RCC 7860 (cell line): ENCODE measurements at places on chromosomes 7 and 10.

DNA sequence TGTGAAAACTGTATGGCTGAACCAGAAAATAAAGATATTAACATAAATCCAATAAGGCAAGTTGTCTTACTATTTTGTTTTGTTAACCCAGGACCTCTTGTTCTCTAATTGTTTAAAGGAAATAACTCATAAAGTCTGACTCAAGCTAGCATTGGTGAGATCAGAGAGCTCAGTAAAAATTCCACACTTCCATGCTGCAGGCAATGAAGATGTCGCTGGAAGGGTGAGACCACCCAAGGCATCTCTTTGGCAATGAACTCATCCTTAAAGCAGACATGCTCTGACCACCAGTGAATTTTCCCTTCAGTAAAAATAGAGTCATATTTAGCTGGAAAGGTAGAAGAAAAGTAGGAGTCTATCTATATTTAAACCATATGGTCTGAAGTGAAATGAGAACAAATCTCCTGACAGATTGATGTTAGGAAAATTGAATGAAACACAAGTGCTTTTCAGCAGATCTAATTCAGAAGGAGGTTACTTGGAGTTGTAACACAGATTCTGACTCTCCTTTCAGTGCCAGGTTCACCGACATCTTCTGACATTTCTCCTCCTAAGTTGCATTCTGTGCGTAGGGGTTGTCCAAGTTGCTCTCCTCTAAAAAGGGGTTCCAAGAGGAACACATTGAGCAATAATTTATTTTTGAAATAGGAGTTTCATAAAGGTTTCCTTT lies 32.8 kb upstream of the VIPR2 start:
- DNase-seq: no peak

GRCh38 chr7:45267262-45267661 lies 109.7 kb downstream of the RAMP3 start:
- DNase-seq: no peak

GRCh38 chr7:45225948-45226335 lies 68.4 kb downstream of the RAMP3 start:
- DNase-seq: no peak

GRCh38 chr10:67852761-67853160 lies 14.8 kb upstream of the DNAJC12 start:
- DNase-seq: no peak

GRCh38 chr7:147670759-147671158 lies 919.8 kb upstream of the C7orf33 start:
- no peak for DNase-seq

DNA sequence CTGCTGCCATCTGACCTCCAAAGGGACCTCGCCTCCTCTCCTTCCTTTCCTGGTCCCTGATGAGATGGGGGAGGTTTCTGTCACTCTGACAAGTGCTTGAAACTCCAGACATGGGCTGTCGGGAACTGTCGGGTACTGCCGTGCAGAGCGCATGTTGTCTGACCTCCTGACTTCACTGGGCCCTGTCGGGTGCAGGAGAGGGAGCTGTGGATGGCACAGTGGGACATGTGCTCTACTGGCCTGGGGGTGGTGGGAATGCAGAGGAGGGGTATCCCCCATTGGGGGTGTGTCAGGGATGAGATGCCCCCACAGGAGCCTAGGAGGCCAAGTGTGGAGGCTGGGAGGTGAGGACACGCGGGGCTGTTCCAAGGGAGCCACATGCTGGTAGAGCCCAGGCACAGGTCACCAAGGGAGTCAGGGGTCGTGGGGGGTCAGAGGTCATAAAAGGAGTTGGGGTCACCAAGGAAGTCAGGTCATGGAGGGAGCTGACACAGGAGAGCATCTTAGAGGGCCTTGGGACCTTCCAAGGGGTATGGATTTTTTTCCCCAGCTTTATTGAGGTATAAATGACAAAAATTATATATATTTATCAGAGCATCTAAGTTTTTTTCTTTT lies 30.9 kb downstream of the TMEM120A start:
- DNase-seq: peak; percentile 52

DNA sequence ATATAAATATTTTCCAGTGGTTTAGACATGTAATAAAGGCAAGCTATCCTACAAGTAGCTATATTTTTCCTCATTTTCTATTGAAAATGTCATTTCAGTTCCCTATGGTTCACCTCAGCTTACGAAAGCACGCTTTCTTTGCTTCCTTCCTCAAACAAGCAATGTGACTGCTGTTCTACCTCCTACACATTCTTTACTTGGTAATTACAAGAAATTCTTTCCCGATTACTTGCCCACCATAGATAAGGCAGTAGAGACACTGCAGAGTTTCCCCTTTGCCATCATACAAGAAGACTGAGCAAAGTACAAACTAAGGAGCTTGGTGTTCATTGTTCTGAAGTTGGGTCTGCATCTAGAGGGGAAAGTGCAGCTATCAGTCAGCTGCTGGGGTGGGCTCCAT lies 249.4 kb downstream of the CRPPA start:
- DNase-seq: no peak

DNA sequence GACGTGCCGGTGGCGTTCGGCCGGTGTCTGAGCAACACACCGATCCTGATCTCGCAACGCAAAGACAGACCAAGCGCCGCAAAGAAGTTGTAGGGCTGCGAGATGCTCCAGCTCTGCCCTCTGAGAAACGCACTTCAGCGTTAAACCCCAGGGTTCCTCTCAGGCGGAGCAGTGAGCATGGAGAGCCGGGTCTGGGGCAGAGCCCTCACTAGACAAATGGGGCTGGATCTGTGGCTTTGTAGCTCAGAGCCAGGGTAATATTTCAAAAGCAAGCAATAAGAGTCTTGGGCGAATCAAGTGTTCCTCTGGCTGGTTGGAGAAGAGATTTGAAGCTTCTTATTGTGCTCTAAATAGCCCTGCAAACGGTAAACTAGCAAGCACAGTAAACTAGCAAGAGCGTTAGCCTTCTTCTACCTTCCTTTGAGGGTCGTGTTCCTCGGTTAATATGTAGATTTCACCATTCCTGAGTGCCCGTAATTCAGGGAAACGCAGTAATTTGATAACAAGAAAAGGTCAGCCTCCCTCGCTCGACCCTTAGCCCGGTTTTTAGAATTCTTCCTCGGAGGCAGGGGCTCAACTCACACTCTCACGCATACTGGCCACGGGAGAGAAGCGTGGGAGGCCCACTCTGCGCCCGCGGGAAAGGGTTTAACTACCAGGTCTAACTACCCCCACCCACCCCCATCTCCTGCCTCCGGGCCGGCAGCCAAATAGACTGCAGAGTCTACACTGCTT lies 6.7 kb downstream of the SKAP2 start:
- DNase-seq: peak; percentile 62

DNA sequence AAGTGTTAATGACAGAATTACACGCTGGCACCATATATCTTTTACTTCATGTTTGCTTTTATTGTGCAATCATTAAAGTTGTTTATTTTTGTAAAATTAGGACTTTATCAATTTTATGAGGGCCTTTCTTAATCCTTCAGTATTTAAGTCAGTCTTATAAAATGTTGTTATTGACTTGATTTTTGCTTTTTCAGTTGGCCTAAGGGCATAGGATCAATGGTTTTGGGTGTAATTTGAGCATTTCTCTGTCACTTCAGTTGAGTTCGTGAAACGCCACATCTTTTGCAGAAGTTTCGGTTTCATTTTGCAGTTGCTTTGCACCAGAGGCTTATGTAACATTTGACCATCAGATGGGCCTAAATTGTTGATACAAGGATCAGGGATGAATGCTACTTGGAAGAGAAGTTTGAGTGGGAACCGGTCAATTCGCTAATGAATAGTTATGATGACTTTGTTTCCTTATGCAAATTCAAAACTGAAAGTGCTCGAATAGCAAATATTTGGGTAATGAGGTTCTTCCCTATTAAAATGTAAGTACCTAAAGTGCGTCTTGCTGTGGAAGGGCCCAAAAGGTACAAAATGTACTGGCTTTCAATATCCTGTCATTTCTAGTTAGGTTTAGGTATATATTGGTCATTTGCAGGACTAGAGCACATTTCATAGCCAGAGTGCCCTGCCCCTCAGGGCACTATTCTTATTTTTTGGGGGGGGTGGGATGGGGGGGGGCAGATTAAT lies 340.9 kb downstream of the LRMDA start:
- DNase-seq: no peak

- DNase-seq: no peak
Observed at GRCh38 chr7:135731-136645, 56.4 kb upstream of the FAM20C start.

DNA sequence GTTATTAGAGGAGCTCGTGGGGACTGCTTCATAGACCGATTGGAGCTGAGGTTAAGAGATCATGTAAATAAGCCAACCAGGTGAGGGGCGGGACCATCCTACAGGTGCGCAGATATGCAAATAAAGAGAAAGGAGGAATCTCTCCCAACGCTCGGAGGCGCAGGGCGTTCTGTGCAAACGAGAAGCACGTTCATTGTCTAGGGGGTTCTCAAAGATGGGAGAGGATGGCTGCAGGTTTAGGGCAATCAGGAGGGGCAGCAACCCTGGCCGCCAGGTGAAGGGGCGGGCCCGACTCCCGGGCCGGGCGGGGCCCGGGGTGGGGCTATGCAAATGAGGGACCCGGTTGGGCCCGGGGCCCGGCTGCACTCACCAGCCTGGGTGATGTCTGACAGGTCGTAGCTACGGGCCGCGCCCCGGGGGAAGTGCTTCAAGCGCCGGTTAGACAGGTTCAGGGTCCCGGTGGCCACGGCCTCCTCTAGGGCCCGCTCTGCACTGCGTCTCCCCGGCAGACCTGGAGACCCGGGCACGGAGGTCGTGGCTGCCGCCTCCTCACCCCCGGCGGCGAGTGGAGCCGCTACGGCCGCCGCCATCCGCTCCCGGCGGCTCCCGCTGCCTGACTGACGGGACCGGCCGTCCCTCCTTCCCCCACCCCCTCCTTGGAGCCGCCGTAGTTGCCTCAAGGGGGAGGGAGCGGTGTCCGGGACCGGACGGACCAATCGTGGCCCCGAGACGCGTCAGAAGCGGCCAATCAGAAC lies at the start of gene LRCH4:
Gene LRCH4, minus strand, starts transcription at position 619 of the 755 bp plus-strand sequence. Its CDS starts 29 bp downstream, at position 590.
- peak; percentile 11 for DNase-seq

- no peak for DNase-seq
Observed at GRCh38 chr10:4057021-4057420, 272.0 kb upstream of the KLF6 start.

GRCh38 chr10:112369495-112370423 lies 4.2 kb upstream of the ACSL5 start:
- DNase-seq: no peak

DNA sequence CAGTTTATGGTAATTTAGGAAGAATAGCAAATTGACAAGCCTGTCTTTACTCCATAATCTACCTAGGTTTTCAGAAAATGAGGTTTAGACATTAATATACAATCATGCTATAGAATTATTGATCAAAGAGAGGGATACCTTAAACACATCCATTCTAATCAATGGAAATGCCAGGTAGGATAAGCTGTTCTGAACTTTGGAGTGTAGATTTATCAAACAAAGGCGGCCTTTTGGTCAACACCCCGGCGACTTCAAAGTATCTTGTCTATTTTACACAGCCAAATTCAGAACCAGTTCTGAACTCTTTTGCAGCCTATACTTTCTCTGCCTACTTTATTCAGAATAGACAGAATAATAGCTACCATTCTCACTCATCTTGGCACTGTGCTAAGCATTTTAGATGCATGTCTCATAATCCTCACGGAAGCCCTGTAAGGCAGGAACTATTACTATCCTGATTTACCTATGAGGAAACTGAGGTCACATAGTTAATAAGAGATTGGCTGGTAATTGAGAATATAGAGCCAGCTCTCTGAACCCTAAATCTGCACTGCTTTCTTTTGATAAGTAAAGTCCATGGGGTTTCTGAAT lies 641.9 kb upstream of the LRRTM3 start:
- DNase-seq: no peak

GRCh38 chr10:86661161-86662025 lies 6.9 kb upstream of the LDB3 start:
- DNase-seq: no peak

DNA sequence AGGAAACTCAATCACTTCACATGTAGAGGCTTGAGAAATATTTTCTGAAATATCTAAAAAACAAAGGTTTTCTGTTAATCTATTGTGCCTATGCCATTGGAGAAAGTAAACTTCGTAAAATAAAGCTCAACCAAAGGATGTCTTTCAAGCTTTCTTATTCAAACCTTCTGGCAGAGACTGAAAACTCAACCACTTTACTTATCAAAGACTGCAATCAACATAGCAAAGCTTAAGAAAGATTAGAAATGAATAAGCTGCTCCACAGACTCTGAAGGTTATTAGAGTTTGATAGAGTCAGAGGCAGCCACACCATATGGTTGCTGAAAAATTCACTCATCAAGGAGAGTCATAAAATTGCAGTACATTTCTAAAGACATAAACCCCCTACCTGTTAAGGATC lies 245.8 kb upstream of the MEOX2 start:
- DNase-seq: no peak

- DNase-seq: peak; percentile 36
Observed at GRCh38 chr7:16989811-16990413, 108.1 kb upstream of the AGR3 start.

GRCh38 chr7:135189961-135190360 lies 19.5 kb upstream of the CYREN start:
- no peak for DNase-seq

- DNase-seq: no peak
Observed at GRCh38 chr10:71255550-71255807, 43.1 kb downstream of the UNC5B start.

GRCh38 chr7:70529914-70530585 lies 601.9 kb upstream of the GALNT17 start:
- no peak for DNase-seq

GRCh38 chr10:13053794-13054462 lies 46.0 kb upstream of the OPTN start:
- no peak for DNase-seq

GRCh38 chr10:127948791-127949190 lies 41.9 kb downstream of the PTPRE start:
- no peak for DNase-seq

DNA sequence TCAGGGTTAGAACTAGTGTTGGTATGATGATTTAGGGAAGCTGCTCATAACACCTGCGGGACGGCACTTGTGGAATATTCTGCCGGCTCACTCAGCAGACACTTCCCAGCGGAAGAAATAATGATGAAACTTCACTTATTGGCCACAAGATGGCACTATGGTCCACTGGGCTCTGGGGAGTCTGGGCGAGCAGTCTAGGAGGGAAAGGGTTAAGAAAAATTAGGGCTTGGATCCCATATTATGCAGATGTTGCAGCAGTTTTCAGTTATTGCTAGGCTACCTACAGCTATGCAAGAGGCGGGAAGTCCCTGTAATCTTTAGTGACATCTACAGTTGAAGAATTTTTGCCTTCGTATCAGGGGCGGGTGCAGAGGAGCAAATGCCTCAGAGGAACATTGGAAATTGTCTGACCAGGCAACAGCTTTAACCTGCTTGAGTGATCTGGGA lies 238.7 kb upstream of the PRSS58 start:
- DNase-seq: peak; percentile 39
